ENCODE measurements at places on chromosomes 12 and 14. TPM values are rescaled to one million over a fixed set of nuclear protein-coding genes. Genes with fewer than 3 reads are reported as not detected.
A peak's percentile ranks its signal among the peaks of the same experiment; 100 is the strongest.

- H3K27me3 ChIP-seq, result no peaks in the 10 kb centered on the region
These were observed 593 bp upstream of the PA2G4 start for GRCh38 chr12:56103823-56104108.

- H3K27ac ChIP-seq, result no peak overlapping the region
- no peak for DNase-seq
- no peaks in the 10 kb centered on the region for H3K4me1 ChIP-seq
- H3K36me3 ChIP-seq, result no peaks in the 10 kb centered on the region
- no peaks in the 10 kb centered on the region for H3K27me3 ChIP-seq
These were observed 57.9 kb downstream of the TXNDC16 start for GRCh38 chr14:52494444-52494843.

GRCh38 chr12:52023182-52023975 lies 16.6 kb downstream of the TAMALIN start:
- H3K4me3 ChIP-seq, result peak overlapping the region; percentile 68
- DNase-seq, result peak; percentile 98
- no peaks in the 10 kb centered on the region for H3K36me3 ChIP-seq
- H3K27me3 ChIP-seq, result peaks cover 34% of the 10 kb centered on the region
- H3K4me1 ChIP-seq, result no peaks in the 10 kb centered on the region

- H3K4me3 ChIP-seq, result no peak overlapping the region
- H3K36me3 ChIP-seq, result no peaks in the 10 kb centered on the region
- DNase-seq, result no peak
- H3K27ac ChIP-seq, result no peak overlapping the region
These were observed 421.0 kb upstream of the PDE3A start for GRCh38 chr12:19947344-19947743.

GRCh38 chr14:63891148-63891975 lies 38.6 kb downstream of the SYNE2 start:
- no peaks in the 10 kb centered on the region for H3K36me3 ChIP-seq
- no peaks in the 10 kb centered on the region for H3K4me1 ChIP-seq
- H3K4me3 ChIP-seq, result no peak overlapping the region
- DNase-seq, result no peak

- no peaks in the 10 kb centered on the region for H3K27me3 ChIP-seq
- no peaks in the 10 kb centered on the region for H3K4me1 ChIP-seq
- no peak for DNase-seq
- H3K27ac ChIP-seq, result no peak overlapping the region
These were observed 95.8 kb downstream of the SLC15A4 start for GRCh38 chr12:128727999-128728398.

GRCh38 chr12:107518868-107519267 lies 166.7 kb upstream of the PWP1 start:
- no peak overlapping the region for H3K27ac ChIP-seq
- H3K36me3 ChIP-seq, result no peaks in the 10 kb centered on the region
- no peak for DNase-seq
- H3K27me3 ChIP-seq, result no peaks in the 10 kb centered on the region
- H3K4me3 ChIP-seq, result no peak overlapping the region
- H3K4me1 ChIP-seq, result peaks cover 3% of the 10 kb centered on the region

GRCh38 chr14:74570696-74571095 lies 41.3 kb downstream of the LTBP2 start:
- H3K27ac ChIP-seq, result no peak overlapping the region
- H3K27me3 ChIP-seq, result no peaks in the 10 kb centered on the region
- no peaks in the 10 kb centered on the region for H3K36me3 ChIP-seq
- DNase-seq, result no peak
- H3K4me1 ChIP-seq, result no peaks in the 10 kb centered on the region

Gene SYT1
- 13.9 TPM for total RNA-seq

Data from endodermal cell (in vitro differentiated cells).